Hematopoietic multipotent progenitor cell treated with erythropoietin and hydrocortisone succinate and interleukin-3 and kit ligand, for 17 days (in vitro differentiated cells): ENCODE measurements at places on chromosomes 1 and 21.

GRCh38 chr1:184455786-184456185, 69.0 kb downstream of the C1orf21 start:
- DNase-seq, result no peak

DNA sequence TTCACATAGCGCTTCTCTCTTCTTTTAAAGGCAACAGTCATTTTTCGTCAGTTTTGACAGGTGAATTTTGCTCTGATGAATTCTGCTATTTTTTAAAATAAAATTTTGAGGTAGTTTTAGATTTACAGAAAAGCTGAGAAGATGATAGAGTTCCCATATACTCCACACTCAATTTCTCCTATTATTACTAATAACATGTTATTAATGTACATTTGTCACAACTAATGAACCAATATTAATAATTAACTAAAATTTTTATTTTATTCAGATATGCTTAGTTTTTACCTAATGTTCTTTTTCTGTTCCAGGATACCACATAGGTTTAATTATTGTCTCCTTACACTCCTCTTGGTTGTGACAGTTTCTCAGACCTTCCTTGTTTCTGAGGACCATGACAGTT, 197.0 kb downstream of the ZC3H11B start:
- no peak for DNase-seq

DNA sequence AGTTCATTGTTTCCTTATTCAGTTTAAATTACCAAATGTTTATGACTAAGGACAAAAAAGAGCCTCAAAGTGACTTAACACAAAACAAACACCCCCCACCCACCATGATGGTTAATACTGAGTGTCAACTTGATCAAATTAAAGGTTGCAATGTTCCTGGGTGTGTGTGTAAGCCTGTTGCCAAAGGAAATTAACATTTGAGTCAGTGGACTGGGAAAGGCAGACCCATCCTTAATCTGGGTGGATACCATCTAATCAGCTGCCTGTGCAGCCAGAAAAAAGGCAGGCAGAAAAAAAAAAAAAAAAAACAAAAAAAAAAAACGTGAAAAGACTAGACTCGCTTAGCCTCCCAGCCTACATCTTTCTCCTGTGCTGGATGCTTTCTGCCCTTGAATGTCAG, 543.4 kb downstream of the NEGR1 start:
- DNase-seq, result no peak

DNA sequence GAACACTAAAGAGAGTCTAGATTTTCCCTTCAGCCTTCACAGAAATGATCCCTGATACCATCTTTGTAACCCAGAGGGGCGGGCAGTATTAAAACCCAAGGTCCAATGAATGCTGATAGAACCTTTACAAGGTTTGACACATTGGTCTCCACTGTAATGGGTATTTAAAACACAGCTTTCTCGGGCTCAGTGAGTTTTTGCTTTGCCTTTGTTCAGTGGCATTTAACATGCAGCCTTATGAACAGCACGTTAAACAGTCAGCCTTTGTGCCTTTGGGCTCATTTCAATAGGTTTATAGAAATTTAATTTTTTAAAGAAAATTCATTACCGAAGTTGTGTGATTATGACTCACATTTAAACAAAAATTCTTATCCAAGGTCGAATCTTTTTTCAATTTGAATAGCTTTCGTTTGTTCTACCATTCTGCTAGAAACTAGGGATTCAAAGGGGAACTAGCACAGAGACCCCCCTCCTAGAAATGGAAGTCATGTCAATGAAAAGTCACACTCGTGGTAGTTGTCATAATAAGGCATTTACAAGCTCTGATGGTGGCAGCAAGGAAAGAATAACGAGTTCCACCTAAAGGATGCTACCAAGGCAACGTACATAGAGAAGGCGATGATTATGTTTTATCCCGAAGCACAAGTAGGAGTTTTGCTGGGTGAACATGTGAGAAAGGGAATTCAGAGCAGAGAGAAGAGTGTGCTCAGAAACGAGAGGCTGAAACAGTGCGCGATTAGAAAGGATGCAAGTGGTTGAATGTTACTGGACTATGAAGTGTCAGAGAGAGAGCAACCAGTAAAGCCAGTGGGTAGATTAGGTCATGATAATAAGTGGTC, 66.2 kb downstream of the SGIP1 start:
- no peak for DNase-seq

- peak; percentile 72 for DNase-seq
Measured at GRCh38 chr1:67688526-67689219, 3.7 kb downstream of the GADD45A start.

DNA sequence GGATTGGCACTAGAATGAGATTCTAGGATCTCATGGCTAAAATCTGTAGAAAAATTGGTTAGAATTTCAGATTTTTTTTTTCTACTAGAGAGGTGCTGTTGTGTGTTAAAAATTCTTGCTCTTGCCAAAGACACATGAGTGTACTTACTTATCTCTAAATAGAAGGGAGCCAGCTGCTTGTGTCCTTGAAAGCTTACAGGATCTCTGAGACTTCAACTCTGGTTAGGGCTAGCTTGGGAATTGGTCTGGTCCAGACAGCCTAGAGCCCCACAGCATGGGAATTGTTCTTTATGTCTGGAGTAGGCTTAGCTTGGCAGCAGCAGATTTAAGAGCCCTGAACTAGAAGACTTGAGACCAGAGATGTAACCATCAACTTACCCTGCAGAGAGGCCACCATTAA, 37.3 kb downstream of the MACO1 start:
- peak; percentile 59 for DNase-seq

- DNase-seq, result no peak
Measured at GRCh38 chr1:163440090-163440489, 118.3 kb downstream of the NUF2 start.

DNA sequence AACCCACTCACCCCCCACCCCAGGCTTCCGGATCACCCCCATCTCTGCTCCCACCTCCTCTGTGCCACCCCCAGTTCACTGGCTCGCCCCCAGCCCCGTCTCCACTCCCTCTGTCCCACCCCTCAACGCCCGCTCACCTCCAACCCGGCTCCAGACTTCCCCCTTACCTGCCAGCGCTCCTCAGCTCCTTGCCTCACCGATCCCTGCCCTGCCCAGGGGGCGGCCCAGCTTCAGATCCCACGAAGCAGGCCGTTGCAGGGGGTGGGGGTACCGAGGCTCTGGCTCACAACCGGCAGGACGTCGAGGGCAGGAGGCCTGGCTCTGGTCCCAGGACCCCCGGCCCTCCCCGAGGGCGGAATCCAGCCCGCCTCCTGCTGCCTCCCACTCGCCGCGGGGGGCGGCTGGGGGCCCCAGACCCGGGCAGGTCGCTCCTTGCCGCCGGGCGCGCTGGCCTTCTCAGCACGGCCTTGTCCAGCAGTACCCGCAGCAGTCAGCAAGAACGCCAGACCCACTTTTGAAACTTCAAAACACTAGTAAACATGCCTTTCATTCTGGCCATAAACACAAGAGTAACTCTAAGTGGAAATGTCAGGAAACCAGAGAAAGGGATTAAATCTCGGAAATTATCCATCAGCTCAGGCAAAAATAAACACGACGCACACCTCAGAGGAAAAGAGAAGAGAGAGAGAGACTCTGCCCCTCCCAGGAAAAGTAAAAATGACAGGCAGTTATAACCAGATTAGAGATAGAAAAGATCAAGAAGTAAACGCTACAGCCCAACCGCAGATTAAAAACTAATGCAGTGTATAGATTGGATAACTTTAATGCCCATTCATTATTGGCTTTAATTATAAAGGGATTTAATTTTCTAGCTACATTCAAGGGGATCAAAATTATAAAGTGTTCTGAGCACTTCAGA, 1.0 kb upstream of the FAM89A start:
- no peak for DNase-seq

- DNase-seq, result no peak
Measured at GRCh38 chr1:2130156-2130555, 64.4 kb downstream of the FAAP20 start.

GRCh38 chr1:2376261-2376741, 15.1 kb downstream of the MORN1 start:
- no peak for DNase-seq

DNA sequence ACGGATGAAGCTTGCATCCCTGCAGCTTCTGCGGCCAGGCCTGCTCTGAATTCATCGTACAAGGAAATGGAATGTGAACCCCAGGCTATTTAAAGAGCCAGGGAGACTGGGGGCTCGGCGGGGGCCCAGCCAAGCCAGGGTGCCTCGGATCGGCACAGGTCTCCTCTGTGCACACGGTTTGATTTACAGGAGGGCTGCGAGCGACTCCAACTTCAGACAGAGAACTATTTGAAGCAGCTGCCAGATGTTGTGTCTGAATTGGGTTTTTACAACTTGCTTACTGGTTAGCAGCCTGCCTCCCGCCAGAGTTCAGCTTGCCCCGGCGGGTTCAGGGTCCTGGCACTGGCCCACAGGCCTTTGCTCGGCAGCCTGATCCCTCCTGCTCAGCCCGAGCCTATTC, 83.2 kb downstream of the SPSB1 start:
- no peak for DNase-seq

GRCh38 chr1:109319114-109319513, 12.3 kb upstream of the MYBPHL start:
- DNase-seq, result no peak

- DNase-seq, result no peak
Measured at GRCh38 chr1:28135371-28136168, 40.9 kb downstream of the PTAFR start.

DNA sequence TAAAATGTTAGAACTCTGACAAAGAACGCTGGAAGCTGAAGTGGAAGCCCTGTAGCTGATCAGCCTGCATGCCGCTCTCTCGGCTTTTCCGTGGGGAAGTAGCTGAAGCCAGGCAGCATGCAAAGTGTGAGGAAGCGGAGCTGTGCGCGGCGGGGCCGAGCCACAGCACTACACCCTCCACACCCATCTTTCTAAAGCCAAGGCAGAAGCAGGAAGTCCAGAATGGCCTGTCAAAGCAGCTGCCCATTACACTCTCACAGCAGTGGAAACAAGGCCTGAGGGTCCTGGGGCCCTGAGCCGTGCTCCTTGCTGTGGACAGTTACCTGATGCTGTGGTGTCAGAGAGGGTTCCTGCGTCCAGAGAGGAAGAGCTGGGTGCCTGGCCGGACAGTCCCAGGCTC, 69.6 kb downstream of the UBR4 start:
- DNase-seq, result no peak

DNA sequence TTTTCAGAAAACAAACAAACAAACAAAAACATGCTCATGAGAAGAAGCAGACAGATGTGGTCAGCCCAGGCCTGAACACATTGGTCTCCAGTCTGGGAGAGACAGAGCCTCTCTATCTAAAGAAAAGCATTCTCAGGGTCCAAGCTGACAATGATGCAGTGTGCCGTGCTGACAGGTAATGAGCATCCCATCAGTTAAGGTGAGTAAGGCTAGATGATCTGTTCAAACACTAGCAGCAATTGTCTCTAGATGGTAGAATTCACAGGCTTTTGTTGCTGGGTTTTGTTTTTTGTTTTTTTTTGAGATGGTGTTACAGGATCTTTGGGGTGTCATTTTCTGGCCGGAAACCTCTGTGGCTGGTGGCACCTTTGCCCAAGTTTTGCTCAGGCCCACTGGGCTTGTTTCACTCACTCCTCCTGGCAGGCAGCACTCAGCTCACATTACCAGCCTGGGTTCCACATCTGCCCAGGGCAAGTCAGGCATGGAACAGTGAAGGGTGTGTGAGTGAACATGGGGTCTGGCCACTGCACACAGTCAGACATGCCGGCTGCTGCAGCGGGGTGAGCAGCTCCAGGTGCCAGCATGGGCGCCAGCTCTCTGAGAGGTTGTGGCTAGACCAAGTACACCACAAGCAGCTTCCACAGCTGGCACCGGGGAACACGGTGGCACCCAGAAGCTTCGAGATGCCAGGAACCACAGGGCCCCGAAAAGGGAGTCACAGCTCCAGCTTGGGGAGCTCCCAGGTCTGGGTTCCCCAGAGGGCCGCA, 2.5 kb upstream of the C1QA start:
- no peak for DNase-seq

DNA sequence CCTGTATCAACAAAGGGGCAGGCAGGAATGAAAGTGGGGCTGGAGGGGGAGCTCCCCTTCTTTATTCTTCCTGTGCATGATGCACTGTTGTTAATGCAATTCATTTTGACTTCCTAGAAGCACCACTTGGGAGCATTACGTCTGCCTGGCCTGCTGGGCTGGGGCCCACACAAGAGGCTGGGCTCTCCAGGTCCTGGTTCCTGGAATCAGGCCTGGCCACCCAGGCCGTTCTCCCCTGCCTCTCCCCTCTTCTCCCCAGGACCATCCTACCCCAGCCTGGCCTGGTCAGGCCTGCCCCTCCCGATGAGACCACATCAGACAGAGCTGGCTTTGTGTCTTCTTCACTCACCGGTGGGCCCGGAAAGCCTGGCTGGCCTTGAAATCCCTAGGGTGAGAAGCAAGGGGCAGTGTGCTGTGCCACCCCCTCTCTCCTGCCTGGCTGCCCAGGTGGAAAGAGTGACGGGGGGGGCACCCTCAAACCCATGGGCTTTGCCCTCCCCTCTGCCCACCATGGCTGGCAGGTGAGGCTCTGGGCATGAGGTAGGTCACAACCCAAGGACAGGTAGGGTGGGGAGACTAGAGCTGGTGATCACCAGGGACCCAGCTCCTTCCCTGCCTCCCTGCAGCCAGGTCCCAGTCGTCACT, 20.7 kb upstream of the PEF1 start:
- no peak for DNase-seq

DNA sequence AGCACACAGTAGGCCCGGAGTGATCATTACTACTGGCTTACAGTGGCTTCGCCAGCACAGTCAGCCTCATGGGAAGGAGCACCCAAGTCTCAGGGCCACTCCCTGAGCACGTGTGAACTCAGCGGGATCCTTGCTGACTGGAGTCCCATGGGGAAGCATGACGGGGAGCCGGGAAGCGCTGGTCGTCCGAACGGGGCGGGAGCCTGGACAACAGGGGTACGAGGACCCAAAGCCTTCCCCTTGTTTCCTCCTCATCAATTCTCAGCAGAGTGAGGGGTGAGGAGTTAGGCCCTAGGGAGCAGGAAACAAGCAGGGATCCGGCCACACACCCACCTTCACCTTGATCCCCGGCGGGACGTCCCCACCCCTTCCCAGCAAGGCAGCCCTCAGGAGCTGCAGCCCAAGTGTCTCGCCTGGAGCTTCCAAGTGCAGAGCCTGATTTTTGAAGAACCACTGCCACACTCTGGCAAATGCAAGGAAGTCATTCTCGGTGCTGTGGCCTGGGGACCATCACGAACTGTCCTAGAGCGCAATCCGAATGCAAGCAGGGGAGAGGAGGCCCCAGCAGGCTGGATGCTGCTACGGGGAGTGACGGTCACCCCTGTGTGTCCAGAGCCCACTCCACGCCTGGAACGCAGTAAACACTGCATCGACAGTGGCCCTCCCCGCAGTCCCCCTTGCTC, 35.5 kb downstream of the TOMM20 start:
- no peak for DNase-seq
